Activated T-cell treated with anti-CD3 and anti-CD28 coated beads, Interleukin-2, amount 50 U/mL, for 4 hours (primary cell): ENCODE measurements at places on chromosomes 12 and 14.

DNA sequence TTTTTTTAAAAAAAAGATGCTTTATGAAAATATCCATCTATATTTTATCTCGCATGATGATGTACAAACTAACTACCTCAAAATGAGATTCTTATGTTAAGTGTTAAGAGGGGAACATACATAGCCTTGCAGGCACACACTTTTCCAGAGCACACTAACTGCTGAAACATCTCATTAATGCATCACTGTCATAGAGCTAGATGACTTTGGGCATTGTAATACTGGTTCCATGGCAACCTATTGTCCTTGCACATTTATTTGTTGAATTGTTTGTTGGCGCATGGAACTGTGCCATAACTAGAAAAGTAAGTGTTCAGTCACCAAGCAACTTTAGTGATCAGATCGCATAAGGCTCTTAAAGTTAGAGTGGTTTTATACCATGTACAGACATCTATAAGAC is 348.3 kb downstream of the GALC start:
- no peak for DNase-seq

DNA sequence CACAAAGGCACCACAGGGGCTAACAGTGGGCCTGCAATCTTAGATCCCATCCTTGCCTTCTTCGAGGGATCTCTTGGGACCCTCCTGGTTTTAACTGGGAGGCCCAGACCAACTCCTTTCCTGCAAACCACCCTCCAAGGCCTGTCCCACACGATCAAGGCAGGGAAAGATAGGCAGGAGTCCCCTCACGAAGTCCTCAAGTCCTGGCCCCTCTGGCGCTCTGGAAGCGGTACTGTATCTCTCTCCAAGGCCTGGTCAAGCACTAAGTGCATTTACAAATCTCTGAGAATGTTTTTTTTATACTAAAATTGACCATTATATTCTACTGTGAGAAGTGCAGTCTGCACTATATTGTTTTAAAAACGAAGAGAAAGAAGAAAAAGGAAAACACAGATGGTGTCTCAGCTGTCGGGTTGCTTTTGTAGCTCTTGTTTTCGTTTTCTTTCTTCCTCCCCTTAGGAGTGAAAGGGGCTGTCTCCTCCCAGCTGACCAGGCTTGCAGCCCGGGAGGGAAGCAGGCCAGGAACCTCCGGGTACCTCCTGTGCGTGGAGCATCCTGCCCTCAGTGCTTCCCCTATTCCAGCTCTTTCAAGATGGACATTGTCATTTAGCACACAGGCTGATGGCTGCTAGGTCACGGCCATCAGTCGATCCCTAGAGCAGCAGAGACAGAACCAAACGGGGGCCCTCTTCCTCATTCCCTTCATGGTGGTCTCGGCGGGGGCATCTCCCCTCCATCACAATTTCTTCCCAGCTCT is 56.7 kb downstream of the FAM222A start:
- DNase-seq: no peak

DNA sequence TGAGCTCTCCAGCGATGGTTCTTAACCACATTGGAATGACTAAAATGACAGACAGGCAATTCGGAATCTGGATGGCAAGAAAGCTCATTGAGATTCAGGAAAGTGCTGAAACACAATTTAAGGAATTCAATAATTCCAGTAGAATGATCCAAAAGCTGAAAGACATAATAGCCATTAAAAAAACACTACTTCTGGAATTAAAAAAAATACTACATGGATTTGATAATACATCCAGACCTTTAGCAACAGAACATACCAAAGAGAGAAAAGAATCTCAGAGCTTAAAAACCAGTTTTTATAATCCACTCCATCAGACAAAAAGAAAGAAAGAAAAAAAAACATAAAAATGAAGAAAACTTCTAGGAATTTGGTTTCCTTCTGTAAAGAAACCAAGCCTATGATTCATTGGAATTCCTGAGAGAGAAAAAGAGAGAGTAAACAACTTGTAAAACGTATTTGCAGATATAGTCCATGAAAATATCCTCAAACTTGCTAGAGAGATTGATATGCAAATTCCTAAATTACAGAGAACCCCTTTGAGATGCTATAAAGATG is 52.8 kb downstream of the SLCO1B1 start:
- no peak for DNase-seq

DNA sequence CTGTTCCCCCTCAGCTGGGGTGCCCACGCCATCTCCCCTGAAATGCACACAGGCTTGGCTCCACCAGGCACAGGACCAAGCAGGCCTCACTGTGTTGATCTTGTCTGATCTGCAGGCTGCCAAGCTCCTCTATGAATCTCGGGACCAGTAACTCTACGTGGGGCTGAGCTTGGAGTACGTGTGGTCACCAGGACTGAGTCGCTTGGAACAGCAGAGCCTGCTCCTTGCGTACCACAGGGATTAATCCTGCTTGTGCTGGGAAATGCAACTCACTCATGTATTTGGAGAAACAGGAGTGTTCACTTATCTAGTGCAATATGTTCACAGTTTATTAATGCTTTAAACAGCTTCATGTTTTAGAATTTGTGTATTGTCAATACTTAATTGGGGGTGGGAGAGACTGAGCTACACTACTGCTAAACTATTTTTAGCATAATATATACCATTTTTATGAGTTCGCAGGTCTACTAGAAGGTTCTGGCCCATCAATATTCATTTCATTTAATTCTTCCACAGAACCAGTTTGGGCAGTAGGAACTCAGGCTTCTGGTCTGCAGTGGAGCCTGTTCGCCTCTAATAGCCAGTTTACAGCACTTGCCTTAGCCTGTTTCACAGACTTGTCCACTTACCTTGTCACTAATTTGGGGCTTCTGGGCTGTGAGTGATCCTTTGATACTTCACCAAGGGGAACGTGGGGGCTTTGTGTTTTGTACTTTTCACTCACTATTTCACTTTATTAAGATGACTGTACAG is 17.4 kb downstream of the ZFYVE21 start:
- DNase-seq: no peak

DNA sequence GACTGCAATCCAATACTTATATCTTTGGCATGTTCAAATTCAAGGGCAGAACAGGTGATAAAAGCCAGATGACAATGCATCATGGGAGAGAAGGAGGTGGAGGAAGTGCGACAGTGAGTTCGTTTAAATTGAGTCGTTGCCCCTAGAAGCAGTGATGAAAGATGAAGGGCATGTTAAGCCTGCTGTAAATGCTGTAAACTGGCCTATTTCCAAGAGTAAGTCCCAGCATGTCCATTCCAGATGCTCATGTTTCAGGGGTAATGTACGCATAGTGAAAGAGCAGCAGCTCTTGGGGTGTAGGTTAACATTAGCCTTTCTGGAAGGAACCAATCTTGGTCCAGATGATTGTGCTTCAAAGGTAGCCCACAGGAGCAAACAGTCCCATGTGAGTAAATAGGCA is 97.1 kb downstream of the C2CD5 start:
- no peak for DNase-seq

DNA sequence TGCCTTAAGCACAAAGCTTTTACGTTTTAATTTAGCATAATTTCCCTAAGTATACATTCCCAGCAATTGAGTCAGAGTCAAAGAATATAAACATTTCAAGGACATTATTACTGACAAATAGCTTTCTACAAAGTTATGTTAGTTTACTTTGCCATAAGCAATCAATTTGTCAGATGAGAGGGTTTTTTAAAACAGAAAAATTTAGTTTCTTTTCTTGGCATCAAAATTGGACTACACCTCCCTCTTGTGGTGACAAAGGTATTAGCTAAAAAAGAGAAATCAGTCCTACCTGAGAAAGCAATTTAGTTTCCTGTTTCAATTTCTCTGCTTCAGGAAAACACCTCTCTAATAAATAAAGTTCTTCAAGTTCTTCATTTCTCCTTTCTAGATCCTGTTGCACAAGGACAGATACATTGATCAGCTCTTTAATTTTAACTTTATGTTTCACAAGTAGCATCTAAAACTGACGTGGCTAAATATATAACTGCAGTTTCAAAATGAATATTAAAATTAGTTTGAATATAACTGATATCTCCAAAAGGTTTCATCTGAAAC is 39.9 kb downstream of the DNAI7 start:
- no peak for DNase-seq

DNA sequence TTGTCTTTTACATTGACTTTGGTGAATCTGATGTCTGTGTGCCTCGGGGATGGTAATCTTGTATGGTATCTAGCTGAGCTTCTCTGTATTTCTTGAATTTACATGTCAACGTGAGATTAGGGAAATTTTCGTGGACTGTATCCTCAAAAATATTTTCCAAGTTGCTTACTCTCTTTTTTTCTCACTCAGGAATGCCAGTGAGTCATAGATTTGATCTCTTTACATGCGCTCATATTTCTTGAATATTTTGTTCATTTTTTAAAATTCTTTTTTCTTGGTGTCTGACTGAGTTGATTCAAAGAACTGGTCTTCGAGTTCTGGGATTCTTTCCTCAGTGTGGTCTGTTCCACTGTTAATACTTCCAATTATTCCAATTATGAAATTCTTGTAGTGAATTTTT is 207.7 kb downstream of the RAD51B start:
- DNase-seq: no peak

GRCh38 chr12:38890102-38890855 is 15.1 kb downstream of the CPNE8 start:
- DNase-seq: no peak

DNA sequence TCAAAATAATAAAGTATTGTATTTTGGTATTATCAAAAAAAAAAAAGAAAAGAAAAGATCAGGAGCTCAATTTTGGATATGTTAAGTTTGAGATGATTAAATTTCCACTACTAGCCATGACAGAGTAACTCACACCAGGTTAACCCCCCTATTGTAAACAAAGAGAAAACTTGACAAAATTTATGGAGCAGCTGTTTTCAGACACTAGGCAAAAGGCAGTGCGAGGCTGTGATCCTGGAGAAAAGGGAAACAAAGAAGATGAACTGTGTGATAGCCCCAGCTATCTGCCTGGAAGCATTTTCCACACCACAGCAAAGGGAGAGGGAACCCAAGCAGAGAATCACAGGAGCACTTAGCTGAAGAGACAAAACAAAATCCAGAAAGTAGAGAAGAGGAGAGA is 145.0 kb downstream of the KIF21A start:
- no peak for DNase-seq

DNA sequence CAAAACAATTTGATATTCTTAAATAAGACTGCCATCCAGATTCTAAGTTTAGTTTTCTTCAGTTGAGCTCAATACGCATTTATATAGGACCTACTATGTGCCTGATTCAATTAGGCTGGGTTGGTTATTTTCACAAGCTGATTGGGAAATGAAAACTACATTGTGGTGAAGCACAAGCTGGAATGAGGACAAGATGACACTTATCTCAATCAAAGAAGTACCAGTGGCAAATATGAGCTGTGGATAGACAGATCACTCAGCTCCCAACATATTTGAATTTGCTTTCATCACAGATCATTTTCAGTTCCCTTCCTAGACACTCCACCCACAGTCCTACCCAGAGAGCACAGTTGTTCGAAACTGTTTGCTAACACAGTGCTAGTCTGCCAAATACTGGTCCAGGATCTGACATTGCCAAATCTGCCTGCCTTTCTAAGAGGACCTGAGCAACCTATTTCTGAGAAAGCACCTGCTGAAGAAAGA is 74.7 kb downstream of the LLPH start:
- DNase-seq: no peak

DNA sequence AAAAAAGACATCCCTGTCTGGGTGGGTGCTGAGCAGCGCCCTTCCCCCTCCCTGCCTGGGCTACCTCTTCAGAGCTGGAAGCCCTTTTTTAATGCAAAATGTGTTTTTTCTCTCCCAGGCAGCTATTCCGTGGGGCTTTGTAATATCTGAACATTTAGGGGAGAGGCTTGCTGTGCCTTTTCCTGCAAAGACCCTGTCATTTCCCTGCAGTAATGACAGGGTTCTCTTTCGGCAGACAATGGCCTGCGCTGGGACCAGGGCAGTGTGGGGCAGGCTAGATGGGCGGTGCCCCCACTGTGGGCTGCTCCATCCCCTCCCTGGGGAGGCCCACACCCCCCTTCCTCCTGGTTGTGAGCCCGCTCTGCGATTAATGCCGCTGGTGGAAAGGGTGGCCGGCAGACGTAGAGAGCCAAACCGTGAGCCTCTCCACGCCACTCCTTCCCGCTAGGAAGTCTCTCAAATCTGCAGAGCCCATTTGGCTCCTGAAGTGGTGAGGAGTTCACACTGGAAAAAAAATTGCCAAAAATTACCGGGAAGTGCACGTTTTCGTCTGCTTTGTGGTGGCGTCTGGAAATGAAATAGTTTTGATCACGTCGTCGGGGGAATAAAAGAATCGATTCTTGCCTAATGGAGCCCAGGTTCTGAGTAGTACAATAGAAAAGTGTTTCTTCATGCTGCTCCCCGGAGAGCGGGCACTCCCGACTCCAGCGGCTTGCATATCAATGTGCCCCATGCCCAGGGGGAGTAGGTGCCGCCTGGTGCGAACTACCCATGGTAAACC is 31.5 kb downstream of the KIF26A start:
- no peak for DNase-seq

DNA sequence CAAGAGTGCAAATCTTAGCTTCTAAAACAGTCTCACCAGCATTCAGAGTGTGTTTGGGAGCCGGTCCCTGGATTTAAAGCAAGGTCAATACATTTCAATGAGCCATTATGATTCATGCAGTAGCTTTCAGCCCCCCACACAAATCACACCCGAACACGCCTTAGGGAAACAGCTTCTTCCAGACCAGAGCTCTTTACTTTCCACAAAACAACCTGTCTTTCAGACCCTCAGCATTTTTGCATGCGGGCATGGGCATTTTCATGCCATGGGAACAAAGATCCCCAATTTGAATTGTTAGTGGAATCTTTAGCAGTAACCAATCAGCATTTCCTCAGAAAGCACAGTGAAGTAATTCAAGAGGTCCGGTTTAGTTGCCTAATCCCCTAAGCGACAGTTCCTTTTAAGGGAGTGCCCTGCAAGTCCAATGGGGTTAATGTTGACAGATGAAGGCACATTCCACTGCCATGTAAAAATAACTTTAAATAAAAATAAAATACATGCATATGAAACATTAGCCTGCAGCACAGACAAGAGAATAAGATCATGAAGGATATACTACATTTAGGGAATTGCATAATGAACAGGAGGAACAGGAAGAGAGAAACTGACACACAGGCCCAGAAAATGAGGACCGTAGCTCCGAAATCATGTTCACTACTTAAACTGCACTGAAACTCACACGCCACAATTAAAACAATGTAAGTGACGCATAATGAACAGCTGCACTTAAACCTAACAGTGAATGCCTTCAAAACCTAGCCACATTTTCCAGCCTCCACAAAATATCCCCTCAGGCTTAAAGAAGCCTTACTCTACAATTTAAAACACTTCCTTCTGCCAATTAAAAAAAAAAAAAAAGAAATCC is 4.0 kb downstream of the VPS37B start:
- no peak for DNase-seq

- no peak for DNase-seq
These were observed 89.2 kb downstream of the PDZRN4 start for GRCh38 chr12:41277100-41277945.

- no peak for DNase-seq
These were observed 2.9 kb upstream of the SMOC1 start for GRCh38 chr14:69876221-69876847.

GRCh38 chr14:61813096-61813606 is 50.9 kb downstream of the SNAPC1 start:
- DNase-seq: no peak

- no peak for DNase-seq
These were observed 19.0 kb downstream of the SLC7A7 start for GRCh38 chr14:22796087-22796707.

DNA sequence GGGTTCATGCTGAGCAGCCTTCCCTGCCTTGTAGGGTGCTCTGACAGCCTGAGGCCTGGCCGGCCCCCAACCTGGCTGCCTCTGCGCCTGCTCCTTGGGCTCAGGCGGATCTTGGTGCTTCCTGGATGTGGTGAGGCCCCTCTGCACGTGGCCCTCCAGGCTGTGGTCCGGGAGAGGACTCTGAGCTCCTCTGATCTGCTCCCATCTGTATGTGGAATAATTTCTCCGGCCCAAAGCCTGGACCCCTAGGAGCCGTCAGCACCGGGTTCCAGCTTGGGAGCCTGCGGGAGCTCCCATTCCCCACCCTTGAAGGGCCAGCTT is 21.3 kb upstream of the EIF2B2 start:
- DNase-seq: no peak
